ENCODE measurements at places on chromosomes 1 and 21. TPM values are rescaled to one million over a fixed set of nuclear protein-coding genes. Genes with fewer than 3 reads are reported as not detected.

GRCh38 chr21:44285138-44285992 is at the start of gene AIRE:
Gene AIRE, plus strand, starts transcription at chr21:44285876. Its CDS starts 131 bp downstream, at chr21:44286007.
- DNase-seq, result no peak

DNA sequence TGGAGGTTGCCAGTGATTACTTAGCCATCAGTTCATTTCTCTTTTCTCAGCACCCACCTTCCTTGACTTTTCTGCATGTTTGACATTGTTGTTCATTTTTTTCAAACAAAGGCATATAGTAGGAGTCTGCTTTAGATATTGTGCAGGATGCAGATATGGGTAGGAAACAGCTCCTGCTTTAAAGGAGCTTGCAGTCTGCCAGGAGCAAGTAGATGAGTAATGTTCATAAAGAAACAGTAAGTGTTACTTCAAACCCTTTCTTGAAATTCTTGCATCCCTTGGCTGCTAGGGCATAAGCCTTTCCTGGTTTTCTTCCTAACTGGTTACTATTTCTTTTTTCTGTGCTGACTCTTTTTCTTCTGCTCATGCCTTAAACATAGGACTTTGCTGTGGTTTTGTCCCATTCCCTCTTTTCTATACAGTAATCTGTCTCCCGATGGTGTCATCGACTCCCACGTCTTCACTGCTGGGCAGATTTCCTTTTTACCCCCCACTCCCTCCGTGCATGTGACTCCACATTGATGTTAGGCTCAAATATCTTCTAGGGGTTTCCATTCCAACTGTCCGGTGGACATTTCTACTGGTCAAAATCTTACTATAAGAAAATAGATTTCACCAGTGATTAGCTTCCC is 20.4 kb downstream of the PTGFRN start:
- DNase-seq, result no peak

DNA sequence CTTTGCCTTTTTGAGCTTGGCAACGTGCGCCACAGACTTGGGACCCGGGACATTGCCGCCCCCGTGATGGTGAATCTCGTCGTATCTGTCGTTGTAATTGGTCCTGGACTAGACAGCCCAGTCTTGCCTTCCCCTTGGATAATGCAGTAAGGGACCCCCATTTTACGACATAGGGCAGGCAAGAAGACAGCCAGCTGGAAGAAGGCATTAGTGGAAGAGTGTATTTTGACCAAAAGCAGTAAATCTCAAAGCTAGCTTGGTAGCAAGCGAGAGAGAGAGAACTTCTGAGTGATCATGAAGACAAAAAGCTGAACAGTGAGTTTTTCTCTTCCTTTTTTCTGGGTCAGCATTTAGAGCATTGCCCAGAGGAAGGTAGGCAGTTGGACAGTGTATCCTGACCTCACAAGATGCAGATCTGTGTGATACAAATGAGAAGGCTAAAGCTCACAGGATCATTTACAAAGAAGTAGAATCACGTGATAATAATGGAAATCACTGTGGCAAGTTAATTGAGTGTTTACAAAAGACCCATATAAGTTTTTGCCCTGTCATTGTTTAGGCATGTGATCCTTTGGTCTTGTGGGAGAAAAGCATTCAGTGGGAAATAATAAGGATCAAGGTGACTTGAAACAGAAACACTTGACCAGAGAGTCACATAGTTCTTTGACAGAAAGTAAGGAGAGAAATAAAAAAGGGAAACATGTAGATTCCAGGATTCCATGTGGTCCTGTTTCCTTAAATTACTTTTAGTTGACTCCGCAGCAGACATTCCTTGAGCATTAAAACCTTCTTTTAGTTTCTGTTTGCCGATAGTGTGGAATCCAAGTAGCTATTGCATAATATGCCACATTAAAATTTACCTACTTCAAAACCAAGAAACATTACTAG is 66.3 kb downstream of the CNST start:
- no peak for DNase-seq

GRCh38 chr1:53606651-53607051 is 132.3 kb downstream of the GLIS1 start:
- no peak for DNase-seq

DNA sequence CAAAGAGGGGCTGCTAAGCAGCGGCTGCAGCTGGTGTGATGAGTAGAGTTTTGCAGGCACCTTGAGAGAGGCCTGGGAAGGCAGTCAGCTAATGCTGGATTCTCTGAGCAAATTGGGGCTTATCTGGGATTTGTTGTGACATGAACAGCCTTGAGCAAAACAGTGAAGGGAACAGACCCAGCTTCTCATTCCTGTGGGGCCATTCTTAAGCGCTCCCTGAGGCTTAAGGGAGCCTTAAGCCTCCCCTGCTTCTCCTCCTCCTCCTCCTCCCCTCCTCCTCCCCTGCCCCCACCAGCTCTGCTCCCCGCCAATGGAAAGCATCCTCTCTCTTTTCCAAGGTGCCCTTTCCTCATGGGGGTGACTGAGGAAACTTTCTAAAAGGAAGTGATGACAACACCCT is 21.3 kb downstream of the HMGCS2 start:
- DNase-seq, result no peak

- DNase-seq, result no peak
Observed at GRCh38 chr1:161956097-161956496, 67.6 kb downstream of the OLFML2B start.

Gene FRRS1
- 39.1 TPM for total RNA-seq

DNA sequence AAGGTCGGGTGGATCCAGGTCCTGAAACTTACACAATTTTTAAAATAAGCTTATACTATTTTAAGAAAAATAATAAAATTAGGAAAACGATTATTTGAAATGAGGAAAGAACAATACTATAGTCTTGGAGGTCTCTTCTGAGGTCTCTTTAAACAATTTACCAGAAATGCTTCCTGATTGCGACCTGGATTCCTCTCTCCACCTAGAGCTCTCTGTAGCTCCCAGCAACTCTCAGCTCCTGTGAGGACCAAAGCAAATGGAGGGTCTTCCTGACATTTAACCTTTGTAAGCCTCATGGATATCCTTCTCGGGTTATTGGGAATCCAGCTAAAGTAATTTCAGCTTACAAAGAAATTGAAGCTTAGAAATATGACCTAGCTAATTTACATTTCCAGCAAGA is 886 bp downstream of the BTBD8 start:
- DNase-seq, result no peak

DNA sequence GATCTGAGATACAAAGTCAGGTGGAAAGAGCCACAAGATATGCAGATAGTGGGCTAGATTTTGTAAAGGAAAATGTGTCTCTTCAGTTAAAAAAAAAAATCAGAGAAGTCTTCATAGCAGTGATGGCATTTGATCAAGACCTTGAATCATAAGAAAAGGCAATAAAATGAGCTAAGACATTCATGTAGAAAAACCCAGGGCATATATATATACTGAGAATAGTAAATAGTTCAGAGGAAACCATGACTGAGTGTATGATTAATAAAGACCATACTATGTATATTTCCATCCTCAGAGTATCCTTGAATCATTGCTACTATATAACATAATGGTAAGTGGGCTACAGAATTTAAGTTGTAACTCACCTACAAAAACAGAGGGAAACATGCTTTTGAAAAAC is 321.7 kb upstream of the NR5A2 start:
- DNase-seq, result no peak

Gene MIGA1
- 19.1 TPM for total RNA-seq

GRCh38 chr1:33244809-33245186 is 11.5 kb upstream of the ZNF362 start:
- no peak for DNase-seq

- no peak for DNase-seq
Observed at GRCh38 chr1:39331647-39332046, 127.2 kb downstream of the MACF1 start.

Gene ADORA1
- total RNA-seq, result 1.5 TPM

DNA sequence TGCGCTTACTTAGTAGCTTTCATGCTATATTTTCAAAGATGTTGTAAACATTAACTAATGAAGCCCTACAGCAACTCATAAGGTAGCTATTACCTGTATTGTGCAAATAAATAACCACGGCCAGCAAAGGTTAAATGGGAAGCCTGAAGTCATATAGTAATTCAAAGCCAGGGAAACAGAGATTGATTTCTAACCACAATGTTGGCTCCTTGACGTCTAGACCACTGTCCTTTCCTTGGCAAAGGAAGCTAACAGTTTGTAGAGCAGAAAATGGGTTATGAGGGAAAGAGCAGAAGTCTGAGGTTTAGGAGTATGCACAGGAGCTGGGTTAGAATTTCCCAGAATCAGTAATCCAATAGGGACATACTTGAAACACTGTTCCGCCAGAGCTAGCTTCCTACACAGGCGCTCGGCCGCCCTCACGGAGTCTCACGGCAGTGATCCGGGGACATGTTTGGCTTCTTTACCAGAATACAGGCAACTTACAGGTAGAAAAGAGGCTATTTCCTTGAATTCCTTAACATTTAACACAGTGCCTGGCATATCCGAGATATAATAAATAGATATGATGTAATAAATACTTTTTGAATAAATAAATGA is 298.8 kb upstream of the LYPLAL1 start:
- DNase-seq, result peak; percentile 72

DNA sequence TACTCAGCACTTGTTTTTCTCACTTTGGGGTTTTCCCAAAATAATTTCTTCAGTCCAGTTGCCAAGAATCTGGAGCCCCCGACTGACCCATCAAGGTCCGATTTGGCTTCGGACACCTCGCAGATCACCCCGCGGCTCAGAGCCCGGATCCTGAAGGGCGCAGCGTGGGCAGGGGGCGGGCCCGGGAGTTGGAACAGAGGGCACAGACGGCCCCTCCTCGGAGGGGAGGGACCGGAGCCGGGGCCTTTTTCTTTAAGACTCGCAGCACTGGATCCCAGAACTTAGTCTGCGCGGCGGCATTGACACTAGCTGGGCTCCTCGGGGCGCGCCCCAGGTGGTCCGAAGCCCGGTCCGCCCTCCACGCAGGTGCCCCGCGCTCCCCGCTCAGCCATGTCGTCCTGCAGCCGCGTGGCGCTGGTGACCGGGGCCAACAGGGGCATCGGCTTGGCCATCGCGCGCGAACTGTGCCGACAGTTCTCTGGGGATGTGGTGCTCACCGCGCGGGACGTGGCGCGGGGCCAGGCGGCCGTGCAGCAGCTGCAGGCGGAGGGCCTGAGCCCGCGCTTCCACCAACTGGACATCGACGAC is at the start of gene CBR3:
CBR3 (plus strand) TSS at position 277 of the 588 bp plus-strand sequence; CDS start at position 391, 114 bp downstream.
- peak; percentile 36 for DNase-seq

- no peak for DNase-seq
Observed at GRCh38 chr1:113868387-113869083, 3.0 kb downstream of the PTPN22 start.

DNA sequence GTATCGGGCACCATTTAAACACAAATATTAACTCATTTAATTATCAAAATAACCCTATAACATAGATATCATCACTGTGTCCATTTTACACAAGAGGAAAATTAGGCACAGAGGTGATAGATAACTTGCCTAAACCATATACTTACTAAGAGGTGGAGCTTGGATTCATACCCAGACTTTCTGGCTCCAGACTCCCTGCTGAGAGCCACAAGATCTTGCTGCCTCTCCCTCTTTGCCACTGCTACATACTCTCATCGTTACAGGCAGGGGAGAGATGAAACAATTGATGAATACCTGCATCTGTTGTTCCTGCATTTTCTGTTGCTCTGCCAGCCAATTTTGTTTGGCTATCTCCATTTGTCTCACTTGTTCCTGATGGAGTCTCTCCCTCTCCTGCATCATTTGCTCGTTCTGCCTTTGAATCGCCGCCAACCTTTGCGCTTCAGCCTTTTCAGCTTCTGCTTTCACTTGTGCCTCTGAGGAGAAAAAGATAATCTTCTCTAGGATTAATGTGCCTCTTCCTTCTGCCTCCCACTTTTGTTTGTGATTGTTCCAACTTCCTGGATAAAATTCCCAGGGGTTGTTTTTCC is 10.6 kb downstream of the GBP5 start:
- no peak for DNase-seq

DNA sequence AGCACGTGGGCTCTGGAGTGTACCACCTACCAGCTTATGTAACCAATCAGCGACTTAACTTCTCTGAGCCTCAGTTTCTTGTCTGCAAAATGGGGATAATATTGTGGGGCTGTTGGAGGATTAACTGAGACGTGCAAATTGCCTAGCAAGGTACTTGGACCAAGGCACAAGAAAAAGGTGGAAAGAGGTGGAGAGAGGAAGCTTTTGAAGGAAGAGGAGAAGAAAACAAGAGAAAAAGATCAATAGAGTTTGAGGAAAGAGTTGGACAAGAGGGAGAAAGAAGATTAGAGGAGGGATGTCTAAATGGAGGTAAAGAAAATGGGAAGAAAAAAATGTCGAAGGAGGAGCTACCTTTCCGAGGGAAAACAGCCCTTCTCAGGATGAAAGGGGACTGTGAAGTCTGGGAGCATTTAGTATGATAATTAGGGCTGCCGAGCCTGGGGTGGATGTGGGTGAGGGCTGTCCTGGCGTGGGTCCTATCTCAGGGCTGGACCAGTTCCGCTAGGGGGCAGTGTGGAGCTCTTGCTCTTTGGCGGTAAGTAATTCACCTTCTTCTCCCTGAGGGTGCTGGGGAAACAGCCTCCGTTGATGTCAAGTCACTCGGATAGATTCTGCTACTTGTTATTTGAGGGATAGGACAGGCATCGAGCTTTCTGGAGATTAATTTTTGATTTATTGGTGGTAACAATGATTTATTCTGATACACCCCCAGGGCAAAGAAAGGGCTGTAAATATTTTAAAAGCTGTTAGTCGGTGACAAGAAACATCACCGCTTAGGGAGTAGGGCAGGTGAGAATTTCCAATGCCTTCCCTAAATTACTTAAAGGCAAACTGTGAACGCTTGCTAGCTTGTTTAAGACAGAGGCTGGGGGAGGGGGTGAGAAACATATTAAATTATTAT is 79.0 kb upstream of the NFASC start:
- DNase-seq, result peak; percentile 87
